ENCODE measurements at places on chromosomes 12 and 14.

DNA sequence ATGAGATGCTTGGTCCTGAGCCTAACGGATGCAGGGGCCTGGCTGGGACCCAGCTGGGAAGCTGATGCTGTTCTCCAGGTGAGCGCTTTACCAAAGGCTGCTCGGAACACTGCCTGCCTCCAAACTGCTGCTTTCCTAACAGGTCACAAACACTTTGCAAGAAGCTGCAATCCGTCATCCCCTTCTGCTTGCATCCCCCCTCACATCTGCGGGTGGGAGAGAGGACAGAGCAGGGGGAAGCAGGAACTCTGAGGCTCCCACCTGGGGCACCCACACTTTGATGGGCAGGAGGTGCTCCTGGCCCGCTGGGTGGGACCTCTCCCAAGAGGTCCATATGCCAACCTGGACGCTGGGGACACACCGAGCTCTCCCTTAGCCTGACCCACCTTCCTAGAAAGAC, 24.9 kb upstream of the PPP2R5C start:
- no peak for DNase-seq

- no peak for DNase-seq
Observed at GRCh38 chr12:48985475-48985897, 7.4 kb downstream of the WNT1 start.

- DNase-seq = peak; percentile 68
Observed at GRCh38 chr12:68240079-68240478, 13.3 kb downstream of the IL22 start.

GRCh38 chr12:104571328-104571727, 114.6 kb downstream of the CHST11 start:
- no peak for DNase-seq

GRCh38 chr12:29782285-29782870, 1.4 kb downstream of the TMTC1 start:
- peak; percentile 65 for DNase-seq

DNA sequence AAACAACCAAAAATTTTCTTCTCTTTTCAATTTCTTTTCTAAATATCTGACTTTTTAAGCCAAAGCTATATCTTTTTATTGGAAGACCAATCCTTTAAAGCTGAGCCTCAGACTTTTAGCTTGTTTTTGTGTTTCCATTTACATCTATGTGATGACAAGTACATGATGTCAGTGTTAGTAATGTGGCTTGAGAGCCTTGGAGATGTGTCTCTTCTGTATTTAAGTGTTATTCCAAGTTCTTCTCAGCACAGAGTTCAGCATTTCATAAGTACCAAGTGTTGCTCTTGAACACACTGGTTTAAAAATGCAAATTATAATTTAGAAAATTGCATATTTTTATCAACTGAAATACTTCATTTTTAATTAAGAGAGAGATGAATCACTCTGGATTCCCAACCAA, 948.9 kb upstream of the FLRT2 start:
- DNase-seq = no peak

GRCh38 chr14:61927520-61927919, 165.3 kb downstream of the SNAPC1 start:
- no peak for DNase-seq

DNA sequence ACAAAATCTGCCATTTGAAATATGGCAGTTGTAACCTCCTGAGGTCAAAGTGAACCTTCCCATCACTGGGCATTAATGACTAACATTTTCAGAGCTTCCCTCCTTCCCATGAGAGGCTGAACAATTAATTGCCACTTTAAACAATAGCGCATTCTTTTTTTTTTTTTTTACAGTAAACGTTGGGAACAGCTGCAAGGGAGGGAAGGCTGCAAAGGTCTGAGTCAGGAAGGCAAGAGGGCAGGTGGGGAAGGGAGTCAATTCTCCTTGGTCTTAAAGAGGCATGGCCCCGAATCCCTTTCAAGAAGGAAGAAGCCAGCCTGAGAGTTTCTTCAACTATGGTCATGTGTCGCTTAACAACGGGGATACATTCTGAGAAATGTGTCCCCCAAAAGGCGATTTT, 41.0 kb upstream of the PLEKHG3 start:
- DNase-seq = no peak

GRCh38 chr12:75744607-75745256, 233.3 kb upstream of the KRR1 start:
- no peak for DNase-seq

- no peak for DNase-seq
Observed at GRCh38 chr12:108637222-108637971, 3.7 kb upstream of the SELPLG start.

- DNase-seq = no peak
Observed at GRCh38 chr12:18246066-18246465, 15.3 kb upstream of the PIK3C2G start.

DNA sequence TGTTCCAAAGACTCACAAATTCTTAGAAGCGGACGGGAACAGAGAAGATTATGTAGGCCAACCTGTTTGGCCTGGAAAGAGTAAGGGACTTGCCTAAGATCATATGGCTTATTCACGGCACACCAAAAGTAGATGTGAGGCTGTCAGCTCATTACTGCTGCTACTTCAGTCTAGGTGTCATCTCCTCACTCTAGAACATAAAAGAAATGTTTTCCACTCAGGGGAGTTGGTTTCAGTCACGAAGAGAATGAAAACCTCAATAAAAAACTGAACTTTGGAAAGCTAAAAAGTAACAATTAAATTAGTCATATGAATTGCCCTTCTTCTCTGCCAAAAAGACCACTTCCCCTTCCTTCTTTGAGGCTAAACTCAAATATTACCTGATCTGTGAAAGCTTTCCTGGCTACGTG, 658 bp upstream of the CEP128 start:
- peak; percentile 58 for DNase-seq

- DNase-seq = peak; percentile 13
Observed at GRCh38 chr12:76417116-76417515, 68.9 kb upstream of the BBS10 start.

GRCh38 chr12:53258541-53259539, 9.3 kb upstream of the ESPL1 start:
- DNase-seq = no peak

DNA sequence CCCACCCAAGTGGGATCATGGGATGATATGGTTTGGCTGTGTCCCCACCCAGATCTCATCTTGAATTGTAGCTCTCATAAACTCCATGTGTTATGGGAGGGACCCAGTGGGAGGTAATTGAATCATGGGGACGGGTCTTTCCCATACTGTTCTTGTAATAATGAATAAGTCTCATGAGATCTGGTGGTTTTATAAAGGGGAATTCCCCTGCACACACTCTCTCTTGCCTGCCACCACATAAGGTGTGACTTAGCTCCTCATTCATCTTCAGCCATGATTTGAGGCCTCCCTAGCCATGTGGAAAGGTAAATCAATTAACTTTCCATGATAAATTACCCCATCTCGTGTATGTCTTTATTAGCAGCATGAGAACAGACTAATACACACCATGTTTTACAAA, 109.2 kb downstream of the IGF1 start:
- DNase-seq = no peak

GRCh38 chr14:34063470-34064164, 112.7 kb upstream of the EGLN3 start:
- DNase-seq = no peak

DNA sequence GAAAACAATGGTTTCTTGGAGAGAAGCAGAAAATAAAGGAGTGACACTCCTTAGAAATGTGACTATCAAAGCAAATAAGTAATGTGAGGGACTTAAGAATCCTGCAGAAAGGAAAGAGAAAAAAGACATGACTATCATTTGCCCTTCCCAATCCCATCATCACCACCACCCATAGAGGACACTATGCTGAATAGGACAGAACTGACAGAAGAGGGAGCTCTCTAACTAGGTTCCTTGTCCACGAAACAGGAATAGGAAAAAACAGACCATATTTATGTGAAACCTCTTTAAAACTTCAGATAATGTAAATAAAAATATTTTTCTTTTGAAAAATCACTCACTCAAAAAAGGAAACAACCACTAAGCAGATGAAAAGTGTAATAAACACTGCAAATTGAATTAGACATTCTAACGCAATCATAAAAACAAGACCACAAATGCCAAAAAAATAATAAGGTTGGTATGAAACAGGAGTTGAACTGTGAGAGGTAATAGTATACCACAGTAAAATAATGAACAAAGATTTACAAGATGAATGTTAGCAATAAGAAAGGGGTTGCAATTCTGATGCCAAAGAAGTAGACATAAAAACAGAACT, 24.1 kb downstream of the KLRD1 start:
- peak; percentile 19 for DNase-seq

DNA sequence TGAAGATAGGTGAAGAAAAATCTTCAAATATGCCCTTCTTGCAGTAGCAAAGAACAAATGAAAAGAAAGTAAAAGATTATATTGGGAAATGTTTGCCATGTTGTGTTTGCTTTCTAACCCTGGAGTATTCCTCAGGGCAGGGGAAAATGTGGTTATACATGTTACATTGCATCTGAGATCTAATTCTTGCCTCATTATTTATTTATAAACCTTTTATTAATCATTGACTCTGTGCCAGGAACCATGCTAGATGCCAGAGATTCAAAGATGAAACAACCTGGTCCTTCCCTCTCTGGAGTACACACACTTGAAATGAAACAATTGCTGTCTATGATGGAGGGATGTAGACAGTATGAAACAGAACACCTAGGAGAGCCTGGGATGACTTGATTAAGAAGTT, 128.1 kb upstream of the HMGA2 start:
- DNase-seq = no peak

DNA sequence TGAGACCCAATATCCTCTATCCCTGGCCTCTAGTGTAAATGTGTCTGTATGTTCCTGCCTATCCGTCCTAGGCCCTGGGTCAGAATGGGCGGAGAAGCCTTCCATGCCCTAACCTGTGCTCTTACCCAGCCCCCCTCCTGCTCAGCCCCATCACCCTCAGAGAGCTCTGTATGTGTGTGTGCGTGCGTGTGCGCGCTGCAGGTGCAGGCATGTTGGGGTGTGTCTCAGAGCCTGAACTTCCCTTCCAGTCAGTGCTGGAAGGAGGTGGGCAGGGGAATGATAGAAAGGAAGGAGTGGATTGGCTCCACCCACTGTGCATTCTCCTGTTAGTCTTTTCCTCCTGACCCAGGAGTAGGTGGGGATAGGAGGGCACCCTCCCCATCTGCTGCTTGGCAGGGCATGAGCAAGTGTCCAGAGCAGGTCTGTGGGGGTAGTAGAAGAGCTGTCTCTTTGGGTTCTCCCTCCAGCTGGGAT, 7.2 kb downstream of the NAB2 start:
- no peak for DNase-seq

- no peak for DNase-seq
Observed at GRCh38 chr14:80455031-80455430, 243.7 kb upstream of the DIO2 start.

DNA sequence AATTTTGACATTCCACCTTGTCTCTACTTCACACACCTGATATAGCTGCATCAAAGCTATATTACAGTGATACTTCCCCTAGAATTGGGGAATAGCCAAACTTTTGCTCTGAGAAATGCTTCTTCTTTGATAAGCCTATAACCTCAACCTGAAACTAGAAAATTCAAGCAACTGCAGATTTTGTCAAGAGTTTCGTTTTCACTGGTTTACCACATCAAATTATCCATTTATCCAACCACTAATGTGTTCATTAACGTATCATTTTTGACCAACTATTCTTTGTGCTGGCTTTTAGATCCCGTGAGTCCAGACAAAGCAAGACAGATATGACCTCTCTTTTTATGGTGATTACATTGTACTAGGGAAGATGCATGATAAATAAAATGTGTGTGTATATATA, 13.5 kb upstream of the TAS2R46 start:
- no peak for DNase-seq

DNA sequence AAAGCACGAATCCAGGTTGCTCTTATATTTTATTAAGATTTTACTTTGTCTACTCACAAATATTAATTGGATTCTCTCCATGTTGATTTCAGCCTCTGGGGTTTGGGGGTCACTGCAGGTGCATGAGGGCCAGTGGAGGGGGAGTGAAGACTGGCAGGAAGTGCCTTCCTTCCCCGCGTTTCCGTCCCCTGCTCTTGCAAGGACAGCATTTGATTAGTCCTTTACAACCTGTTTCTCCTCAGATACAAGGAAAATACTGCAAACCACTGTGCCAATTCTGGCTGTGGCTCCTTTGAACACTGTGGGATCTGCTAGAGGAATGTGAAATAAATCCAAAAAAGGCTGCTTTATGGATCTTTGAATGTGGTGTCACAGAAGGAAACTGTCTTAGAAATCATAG, 291.8 kb downstream of the ETNK1 start:
- no peak for DNase-seq

DNA sequence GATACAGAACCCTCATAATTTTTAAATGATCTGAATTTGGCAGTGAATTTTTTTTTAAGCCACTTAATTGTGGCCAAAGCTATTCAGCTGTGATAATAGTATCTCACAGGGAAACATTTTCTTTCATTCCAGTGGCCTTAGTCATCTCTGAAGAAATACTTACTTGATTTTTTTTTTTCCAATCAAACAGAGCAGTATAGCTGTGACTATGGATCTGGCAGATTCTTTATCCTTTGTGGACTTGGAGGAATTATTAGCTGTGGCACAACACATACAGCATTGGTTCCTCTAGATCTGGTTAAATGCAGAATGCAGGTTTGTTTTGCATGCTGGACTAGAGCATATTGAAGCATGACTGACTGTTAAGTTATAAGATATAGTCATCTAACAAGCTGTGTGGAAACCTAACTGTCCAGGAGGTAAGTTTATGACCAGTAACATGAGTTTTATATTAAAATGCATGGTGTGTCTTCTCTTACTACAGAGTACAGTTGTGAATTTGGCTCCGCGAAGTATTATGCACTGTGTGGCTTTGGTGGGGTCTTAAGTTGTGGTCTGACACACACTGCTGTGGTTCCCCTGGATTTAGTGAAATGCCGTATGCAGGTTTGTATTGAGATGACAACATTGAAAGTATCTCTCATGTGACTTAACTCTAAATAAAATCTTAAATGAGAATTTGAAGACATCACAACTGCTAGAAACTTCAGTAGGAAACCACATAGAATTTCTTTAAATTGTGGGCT, 1.9 kb downstream of the SLC25A3 start:
- DNase-seq = peak; percentile 46

- DNase-seq = no peak
Observed at GRCh38 chr12:87921621-87922020, 107.6 kb downstream of the C12orf50 start.

DNA sequence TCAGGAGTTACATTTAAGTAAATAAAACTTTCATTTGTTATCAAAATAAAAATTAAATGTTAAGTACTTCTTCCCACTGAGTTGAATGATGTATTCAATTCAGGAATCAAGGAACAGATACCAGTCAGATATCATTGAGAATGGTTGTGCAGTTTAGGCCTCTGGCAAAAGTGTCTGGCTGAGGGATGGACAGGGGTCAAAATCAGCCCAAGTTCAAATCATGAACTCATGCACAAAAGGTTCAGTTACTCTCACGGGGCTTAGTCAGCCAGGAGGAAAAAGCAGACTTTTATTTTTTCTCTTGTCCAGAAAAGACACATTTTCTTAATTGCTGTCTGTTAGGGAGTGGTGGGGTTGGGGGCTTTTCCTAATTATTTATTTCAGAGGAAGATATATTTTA, 166.3 kb downstream of the RASSF9 start:
- DNase-seq = no peak

Measured in activated CD4-positive, alpha-beta T cell treated with anti-CD3 and anti-CD28 coated beads, Interleukin-10, Interleukin-2, amounts not matched to agents 100 ng/mL and 50 ng/mL, durations not matched to agents 16 hours and 8 hours (primary cell).